Astrocyte of the cerebellum (primary cell): ENCODE measurements at places on chromosomes 11 and 22.
A peak's percentile ranks its signal among the peaks of the same experiment; 100 is the strongest.

DNA sequence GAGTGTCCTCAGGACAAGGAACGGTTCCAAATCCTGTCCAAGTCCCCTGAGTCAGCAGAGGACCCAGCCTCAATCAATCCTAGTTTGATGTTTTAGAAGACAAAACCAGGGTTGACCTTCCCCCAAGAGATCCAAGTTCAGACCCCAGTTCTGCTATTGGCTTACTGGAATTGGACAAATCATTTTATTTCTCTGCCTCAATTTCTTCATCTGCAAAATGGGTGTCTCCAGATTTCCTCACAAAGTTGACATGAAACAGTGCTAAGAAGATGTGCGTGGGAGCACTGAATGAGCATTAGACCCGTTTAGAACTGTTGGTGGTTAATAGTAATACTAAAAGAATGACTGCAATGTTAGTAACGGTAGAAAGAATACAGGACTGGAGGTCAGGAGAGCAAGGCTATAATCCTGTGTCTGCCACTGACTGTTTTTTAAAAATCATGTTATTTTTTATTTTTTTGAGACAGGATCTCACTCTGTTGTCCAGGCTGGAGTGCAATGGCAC, 32.8 kb upstream of the SCUBE1 start:
- no peak for DNase-seq

DNA sequence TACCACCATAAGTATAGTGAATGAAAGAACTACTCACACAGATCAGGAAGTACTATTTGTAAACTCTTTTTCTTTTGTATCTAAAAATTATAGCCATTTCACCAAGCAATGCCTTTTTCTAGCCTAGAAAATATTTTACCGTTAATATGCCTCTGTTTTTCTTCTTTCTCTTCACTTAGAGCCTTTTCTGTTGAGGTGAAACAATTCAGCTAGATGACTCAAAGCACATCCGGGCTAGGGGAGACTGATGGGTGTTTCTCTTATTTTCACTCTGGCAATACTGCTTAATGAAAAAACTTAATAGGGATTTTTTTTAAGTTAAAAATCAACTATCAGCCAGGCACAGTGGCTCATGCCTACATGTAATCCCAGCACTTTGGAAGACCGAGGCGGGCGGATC, 93.3 kb downstream of the SGSM3 start:
- no peak for DNase-seq

GRCh38 chr11:93902921-93903320, 52.5 kb upstream of the VSTM5 start:
- no peak for DNase-seq

DNA sequence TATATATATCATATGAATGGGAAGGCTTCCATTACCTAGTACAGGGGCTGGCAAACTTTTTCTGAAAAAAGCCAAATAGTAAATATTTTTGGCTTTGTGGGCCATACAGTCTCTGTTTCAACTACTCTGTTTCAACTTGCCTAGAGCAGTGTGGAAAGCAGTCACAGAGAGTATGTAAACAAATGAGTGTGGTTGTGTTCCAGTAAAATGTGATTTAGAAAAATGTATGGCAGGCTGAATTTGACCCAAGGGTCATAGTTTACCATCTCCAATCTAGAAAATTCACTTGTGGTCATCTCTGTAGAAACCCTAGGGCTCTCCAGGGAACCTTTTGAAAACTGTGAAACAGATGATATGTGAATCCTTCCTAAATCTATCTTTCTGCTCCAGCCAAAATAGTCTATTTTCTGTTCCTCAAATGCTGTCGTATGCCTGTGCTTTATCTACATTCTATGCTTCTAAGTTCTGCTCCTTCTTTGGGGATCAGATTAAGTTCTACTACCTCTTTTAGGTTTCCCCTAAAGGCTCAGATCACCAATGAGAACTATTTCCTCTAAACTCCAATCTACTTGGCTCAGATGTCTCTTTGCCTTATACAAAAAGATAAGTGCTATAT, 356.2 kb downstream of the METTL15 start:
- peak; percentile 12 for DNase-seq

GRCh38 chr22:28917747-28918549, 34.6 kb downstream of the ZNRF3 start:
- peak; percentile 66 for DNase-seq

- DNase-seq = peak; percentile 19
These were observed 49.7 kb downstream of the ANO1 start for GRCh38 chr11:70127653-70128434.

DNA sequence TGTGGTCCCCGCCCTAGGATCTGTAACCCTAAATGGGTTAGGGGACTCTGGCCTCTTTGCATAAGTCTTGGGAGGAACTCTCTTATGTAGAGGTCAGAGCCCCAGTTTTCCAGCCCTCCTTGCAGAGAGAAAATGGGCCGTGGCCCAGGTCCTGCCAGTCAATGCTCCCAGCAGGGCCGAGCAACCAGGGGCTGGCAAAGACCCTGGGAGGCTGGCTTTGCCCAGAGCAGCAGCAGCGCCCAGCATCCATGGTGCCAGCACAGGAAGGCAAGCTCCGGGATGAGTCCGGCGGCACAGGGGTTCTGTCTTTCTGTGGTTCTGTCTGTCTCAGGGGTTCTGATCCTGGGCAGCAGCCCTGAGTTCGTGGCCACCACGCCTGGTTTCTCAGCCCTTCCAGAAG, 684.8 kb downstream of the BRD1 start:
- no peak for DNase-seq

DNA sequence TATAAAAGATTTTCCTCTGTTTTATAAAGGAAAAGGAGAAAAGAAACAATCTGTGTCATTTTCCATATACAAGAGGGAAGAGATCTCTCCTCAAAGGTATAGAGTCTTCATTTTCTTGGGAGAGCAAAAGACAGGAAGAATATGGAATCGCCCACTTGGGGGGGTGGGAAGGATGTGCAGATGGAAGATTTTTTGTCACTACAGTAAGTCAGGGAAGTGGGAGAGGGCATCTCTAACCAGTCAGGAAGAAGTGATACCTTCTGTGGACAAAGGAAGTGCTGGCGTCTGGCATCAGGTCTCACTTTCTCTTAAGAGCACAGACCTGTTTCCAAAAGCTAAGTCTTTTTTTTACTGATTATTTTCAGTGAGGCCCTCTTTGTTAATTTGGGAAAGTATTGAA, 1.4 kb downstream of the PRR14L start:
- DNase-seq = no peak

DNA sequence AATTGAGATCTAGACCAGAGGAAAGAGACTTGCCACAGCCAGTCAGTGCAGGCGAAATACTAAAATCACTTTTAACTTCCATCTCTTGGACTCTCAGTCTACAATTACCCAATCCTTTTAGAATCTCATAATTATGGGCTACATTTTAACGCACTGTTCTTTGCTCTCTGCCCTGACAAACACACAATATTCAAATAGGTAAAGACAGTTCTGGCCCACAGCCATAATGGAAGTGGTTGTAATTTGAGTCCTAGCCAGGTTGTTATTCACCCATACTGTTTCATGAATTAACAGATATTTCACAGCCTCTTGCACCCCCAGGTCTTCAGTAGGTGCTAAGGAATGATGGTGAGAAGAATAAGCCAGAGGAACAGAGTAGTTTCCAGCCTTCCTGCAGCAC, 830 bp downstream of the C11orf97 start:
- no peak for DNase-seq

DNA sequence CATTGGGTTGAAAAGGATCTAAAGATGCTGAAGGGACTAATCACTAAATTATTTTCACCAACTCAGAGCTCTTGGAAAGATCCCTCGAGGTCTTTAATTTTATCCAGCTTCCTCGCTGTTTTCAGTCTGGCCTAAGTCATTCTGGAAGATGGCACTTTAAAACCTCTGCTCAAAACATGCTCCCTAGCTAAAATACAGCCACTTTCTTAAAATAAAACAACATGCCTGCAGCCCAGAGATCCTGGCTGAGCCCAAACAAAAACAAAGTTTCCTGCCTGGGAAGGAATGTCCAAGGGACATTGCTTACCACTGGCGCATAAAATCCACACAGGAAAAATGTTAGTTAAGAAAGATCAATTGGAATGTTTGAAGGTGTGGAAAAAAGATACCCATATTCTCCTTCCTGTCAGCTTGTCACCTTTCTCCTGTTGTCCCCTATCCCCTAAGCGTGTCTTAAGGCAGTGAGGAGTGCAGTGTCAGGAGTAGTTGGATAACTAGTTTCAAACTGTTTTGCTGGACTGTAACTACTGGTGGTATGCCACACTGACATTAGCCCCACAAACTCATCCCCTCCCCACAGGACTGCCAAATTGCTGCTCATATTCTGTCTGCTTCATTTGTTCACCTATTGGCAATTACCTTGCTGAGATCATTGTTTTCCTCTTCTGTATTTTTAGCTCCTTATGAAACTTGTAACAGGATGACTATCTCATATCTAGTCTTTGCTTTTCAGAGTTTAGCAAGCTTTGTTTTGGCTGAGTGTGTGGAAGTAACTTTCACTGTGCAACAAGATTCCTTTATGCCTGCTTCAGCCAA, 108.3 kb upstream of the SESN3 start:
- no peak for DNase-seq

- no peak for DNase-seq
These were observed 16.7 kb downstream of the MRPL23 start for GRCh38 chr11:1963864-1964263.

DNA sequence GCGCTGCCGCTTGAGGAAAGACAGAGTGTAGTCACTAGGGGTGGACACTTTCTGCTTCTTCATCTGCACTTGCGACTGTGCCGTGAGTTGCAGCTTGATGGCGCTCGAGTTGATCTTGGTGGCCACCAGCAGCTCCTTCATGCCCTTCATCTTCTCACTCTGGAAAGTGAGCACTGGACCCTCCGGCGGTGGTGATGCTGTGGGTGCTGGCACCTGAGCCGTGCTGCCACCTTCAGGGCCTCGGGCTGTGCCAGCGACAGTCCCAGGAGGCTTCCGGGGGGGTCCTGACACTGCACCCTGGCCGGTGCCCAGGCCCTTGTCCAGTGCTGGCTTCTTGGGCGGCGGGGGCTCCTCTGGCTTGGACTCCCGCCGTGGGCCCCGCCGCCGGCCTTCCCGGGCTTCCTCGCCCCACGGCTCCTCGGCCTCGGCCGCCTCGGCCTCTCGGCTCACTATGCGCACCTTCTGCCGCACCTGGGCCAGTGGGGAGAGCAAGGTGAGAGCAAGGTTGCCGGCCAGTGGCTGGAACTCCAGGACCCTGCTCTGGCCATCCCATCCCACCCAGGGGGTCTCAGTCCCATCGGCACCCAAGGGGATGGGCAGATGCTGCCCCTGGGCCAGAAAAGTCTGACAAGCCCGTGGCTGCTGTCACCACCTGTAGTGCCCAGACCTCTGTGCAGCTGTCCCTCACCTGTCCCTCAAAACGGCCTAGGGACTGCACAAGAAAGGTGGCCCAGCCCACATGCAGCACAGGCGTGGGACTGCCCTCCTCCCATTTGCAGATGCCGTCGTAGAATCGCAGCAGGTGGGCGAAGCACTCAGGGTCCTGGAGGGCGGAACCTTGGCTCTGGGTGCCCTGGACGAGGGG, 1.6 kb upstream of the MAP4K2 start:
- no peak for DNase-seq

- DNase-seq = no peak
These were observed 6.4 kb downstream of the TSSC4 start for GRCh38 chr11:2406878-2407410.

DNA sequence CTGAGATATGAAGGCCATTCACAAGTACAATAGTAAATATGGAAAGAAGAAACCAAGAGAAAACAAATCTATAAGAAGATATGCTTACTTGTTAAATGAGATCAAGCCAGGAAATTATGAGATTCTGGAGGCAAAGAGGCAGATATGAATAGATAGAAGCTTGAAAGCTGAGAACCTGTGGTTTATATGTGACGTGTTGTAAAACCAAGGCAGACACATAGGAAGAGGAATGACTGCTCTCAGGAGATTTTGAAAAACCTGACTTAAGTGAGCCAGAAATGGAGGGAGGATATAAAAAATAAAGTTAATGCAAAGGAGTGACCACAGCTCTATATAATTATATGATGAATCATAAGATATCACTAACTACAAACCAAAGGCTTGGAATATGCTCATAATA, 1160.5 kb upstream of the CNTN5 start:
- no peak for DNase-seq

- DNase-seq = peak; percentile 20
These were observed 658.0 kb downstream of the DLG2 start for GRCh38 chr11:84969103-84969502.

DNA sequence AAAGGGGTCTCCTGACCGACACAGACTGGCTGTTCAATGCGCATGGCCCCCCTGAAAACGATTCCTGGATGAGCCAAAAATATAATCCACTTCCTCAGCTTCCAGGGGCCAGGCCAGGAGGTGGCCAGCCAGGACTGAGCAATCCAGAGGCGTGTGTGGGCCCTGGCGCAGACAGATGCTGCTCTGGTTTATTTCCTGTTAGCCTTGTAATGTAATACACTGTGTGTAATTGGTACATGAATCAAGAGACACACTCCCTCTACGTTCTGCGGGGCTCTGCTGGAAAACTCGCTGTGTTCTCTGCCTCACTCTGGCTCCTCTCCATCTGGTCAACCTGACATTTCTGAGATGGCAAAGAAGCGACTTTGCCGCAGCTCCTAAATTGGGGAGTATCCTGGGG, 26.3 kb upstream of the ISX start:
- no peak for DNase-seq

- no peak for DNase-seq
These were observed 1.2 kb downstream of the DCHS1 start for GRCh38 chr11:6654281-6655019.
